ENCODE measurements at places on chromosomes 1 and 21.

- DNase-seq: no peak
Measured at GRCh38 chr1:29712801-29713200, 476.5 kb downstream of the PTPRU start.

DNA sequence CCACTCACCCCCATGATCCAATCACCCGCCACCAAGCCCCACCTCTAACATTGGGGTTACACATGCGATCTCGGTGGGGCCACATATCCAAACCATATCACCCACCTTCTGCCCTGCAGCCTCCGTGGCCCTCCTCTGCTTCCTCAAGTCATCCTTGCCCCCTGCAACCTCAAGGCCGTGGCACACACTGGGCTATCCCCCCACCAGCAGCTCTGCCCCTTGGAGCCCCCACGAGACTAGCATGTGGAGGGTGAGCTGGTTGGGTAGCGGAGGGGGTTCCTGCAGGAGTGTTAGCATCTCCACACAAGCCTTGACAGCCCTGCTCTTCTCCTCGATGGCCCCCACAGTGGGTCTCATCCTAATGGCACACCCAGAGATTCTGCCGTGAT lies 100.8 kb downstream of the TOMM20 start:
- no peak for DNase-seq

- DNase-seq: no peak
Measured at GRCh38 chr21:30232011-30232410, 16.1 kb upstream of the CLDN8 start.

DNA sequence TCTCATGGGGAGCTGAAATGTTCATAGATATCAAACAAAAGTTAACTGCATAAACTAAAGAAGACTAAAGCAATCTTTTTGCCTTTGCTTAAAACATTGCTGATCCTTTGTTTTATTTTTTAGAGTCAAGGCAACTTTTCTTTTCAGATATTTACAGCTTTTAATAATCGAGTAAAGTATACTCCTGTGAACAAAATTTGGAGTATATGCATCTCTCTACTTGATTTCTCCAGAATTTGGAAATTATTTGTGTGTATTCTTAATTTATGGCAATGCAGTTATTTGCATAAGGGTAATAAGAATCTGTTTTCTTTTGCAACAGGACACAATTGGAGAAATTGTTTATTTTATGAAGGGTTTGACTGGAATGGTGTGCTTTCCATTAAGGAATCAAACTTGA lies 4.2 kb upstream of the AQP10 start:
- DNase-seq: no peak

- no peak for DNase-seq
Measured at GRCh38 chr1:186152620-186153239, 222.3 kb downstream of the TPR start.

GRCh38 chr1:85387781-85388180 lies 77.2 kb downstream of the DDAH1 start:
- no peak for DNase-seq

- no peak for DNase-seq
Measured at GRCh38 chr1:27001570-27002360, 8.3 kb downstream of the TRNP1 start.

DNA sequence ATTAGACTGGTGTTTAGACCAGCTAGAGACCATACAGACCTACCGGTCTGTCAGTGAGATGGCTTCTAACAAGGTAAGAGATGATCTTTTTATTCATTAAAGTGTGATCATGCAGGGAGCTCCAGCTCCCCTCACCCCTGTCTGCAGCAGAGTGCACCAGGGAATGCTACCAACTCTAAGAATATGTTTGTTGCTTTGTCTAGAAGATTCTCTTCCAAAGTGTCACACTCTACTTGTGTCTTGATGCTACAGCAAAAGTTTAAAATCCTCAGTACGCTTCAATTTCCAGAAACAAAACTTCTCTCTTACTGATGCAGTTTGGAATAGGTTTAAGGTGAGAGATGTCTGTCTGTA lies 201.4 kb upstream of the SGIP1 start:
- no peak for DNase-seq

DNA sequence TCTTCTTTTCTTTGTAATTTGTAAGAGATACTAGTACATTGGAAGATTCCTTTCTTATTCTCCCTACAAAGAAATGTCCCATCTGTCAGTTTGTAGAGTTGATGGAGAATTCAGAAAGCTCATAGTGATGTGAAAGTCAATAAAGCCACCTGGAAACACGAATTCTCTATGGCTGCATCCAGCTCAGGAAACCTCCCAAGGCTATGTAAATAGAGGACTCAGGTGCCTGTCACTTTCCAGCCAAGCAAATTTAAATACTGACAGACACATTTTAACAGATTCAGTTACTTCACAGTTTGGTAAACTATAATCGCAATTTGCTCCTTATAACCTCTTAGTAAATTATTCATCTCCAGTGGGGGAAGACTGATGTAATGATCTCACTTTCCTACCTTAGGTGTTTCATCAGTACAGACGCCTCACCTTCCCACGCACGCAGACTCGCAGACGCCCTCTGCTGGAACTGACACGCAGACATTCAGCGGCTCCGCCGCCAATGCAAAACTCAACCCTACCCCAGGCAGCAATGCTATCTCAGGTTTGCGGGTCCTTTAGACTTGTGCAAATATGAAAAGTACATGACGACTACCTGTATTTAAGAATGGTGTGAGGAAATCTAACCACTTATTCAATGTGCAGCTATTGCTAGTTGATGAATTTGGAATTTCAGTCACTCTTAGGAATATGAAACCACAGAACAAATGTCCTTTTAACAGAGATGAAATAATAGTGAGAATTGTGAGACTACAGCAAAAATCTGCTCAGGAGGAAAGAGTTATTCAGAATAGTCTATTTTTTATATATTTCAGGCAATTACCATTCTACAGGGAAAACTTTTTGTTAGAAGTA lies 60.6 kb downstream of the PTPRC start:
- DNase-seq: no peak

DNA sequence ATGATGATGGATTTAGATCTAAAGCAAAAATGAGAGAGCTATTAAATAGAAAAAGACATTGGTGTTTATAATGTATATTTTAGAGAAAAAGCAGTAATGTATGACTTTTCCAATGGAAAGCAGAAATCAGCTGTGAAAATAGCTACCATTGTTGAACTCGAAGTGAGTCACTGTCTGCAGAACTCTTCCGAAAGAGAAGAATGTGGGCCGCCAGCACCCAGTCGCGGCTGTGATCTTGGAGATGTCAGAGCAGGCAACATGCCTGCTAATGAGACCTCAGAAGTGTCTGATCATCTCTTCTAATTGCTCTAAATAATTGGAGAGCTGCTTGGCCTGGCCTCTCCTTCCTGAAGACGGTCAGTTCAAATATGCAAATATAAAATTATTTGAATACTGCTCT lies 333.6 kb upstream of the RUNX1 start:
- DNase-seq: no peak

GRCh38 chr1:59455206-59455605 lies 158.3 kb downstream of the FGGY start:
- DNase-seq: no peak

- DNase-seq: no peak
Measured at GRCh38 chr1:54481201-54481884, 66.7 kb upstream of the ACOT11 start.

DNA sequence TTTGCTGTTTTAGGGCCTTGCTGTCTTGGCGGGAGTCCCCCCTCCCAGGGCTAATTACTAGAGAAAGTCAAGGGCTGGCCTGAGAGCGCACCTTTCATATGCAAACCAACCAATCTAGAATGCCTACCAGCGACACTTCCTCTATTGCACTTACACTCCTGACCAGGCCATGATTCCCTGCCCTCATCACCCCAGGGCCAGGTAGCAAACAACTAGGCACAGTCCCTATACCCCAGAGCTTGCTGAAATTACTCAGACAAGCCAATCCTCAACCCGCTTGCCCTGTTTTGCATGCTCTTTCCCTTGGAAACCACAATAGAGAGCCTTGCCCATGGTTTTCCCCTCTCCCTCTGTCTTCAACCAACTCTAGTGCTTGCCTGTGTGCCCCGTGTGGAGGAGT lies 70.3 kb downstream of the URB2 start:
- no peak for DNase-seq

All from fibroblast of skin of left biceps (primary cell).